ENCODE measurements at places on chromosomes 11 and 22.

- DNase-seq: no peak
Measured at GRCh38 chr11:22426915-22427314, 88.7 kb downstream of the SLC17A6 start.

DNA sequence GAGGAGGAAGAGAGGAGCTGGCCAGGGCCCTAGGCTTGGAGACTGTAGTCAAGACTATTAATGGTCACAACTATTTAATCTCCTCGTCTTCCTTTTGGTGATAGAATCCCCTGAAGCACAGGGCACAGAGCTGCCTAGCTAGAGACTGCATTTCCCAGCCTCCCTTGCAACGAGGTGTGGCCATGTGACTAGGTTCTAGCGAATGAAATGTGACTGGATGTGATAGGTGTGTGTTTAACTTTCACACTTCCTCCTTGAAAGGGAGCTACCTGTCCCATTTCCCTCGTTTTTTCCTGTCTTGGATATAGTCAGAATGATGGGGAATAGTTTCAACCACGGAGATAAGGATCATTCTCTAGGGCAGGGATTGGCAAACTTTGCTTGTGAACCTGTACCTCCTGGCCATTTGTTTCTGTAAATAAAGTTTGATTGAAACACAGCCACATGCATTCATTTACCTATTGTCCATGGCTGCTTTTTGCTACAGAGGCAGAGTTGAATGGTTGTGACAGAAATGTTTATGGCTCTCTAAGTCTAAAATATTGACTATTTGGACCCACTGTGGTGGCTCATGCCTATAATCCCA is 313.5 kb downstream of the MIAT start:
- DNase-seq: no peak

DNA sequence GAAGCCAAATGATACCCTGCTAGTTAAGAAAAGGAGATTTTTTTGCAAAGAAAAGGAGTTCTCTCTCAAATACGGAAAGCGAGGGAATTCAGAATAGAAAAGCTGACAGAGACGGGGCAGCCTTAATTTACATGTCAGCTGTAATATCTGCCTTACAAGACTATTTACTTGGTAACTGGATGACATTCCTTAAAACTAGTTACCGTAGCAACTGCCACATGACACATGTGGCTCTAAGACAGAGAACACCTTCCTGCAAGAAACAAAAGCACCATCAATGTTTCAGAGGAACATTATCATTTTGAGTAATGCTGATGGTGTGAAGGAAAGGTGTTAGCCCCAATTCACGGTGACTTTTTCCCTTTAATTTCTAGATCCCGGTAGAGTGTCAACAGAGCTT is 222.1 kb downstream of the LRRC4C start:
- no peak for DNase-seq

- DNase-seq: no peak
Measured at GRCh38 chr22:26740253-26740652, 82.9 kb downstream of the MIAT start.

GRCh38 chr11:18010977-18011586 is 1.8 kb downstream of the SERGEF start:
- no peak for DNase-seq

GRCh38 chr22:22769434-22770279 is 118.0 kb upstream of the IGLL5 start:
- DNase-seq: no peak

DNA sequence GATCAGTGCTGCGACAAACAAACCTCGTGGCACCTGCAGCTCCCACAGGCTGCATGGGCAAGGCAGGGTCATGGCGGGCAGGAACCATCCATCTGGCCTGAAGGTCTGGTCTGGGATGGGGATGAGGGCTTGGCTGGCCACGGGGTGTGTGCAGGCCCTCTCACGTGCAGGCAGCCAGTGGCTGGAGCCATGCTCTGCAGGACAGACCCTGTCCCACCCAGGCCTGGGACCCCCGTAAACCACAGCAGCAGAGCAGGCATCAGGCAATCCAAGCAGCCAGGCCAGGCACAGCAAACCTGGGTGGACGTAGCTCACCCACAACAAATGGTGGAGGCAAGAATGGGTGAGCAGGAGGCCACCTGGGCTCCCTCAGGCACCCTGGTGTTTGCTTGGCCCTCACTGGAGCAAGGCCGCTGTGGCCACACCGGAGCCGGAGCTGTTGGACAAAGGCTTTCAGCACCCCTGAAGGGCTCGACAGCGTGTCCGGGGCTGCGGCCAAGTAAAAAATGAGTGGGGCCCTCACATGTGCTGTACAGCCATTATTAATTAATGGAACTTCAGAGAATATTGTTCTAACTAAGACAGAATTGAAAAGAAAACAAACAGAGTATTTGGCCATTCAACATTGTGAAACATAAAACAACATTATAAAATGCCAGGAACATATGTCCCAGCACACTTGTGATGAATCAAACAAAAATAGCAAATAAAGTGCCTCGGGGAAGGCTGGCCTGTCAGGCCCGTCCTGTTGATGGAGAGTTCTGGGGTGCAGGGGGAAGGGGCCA is 24.0 kb upstream of the GNB1L start:
- no peak for DNase-seq

DNA sequence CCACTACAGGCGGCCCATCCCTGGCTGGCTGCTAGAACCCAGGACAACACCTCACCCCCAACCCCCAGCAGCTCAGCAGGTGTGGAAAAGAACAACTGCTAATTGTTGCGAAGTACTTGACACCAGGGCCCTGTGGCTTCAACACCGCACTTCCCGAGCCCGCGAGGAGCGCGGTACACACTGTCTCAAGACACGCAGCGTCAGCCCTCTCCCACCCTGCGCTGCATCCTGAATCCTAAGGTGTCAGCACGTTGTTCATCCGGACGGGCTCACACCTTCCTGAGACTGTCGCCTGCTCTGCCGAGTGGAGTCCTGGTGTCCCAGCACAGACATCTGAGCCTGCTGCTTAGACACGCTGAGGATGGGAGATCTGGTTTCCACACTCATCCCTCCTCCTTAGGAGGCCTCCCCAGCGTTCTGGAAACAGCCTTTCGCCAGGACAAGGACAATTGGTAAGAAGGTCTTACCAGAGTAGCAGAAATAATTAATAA is 1336.2 kb downstream of the BRD1 start:
- no peak for DNase-seq

- no peak for DNase-seq
Measured at GRCh38 chr11:106121570-106122320, 44.3 kb downstream of the AASDHPPT start.

DNA sequence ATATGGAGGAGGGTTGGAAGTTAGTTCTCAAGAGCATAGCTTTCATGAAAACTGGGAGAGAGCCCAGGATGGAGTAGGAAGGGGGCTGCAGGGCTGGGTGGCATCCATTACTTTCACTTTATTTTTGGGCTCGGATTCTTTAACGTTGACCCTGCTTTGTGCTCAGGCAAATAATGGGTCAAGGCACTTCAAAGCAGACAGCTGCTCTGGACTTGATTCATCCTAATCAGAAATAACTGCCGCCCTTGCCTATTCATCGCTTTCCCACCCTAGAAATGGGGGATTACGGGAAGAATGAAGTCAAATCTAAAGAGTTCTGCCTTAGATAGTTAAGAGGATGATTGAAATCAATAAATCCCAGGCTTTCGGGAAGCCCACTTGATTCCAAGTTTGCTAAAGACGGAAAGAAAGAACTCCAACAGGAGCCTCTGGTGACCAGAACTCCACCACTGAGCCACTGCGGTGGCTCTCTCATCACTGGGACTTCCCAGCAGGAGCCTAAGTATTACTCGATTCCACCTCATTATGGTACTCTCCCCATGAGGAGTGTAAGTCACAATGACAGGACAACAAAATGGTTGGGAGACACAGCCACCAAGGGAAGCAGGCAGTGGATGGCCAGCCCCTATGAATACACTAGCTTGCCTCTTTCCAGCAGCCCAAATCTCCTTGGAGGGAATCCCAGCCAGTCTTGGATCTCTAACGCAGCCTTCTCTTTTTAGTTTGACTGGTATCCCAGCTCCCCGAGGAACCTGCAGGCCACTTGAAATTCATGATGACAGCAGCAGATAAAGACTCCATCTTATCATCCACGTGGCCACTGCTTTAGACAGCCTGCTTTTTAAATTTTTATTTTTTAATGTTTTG is 815.5 kb downstream of the NTM start:
- no peak for DNase-seq

DNA sequence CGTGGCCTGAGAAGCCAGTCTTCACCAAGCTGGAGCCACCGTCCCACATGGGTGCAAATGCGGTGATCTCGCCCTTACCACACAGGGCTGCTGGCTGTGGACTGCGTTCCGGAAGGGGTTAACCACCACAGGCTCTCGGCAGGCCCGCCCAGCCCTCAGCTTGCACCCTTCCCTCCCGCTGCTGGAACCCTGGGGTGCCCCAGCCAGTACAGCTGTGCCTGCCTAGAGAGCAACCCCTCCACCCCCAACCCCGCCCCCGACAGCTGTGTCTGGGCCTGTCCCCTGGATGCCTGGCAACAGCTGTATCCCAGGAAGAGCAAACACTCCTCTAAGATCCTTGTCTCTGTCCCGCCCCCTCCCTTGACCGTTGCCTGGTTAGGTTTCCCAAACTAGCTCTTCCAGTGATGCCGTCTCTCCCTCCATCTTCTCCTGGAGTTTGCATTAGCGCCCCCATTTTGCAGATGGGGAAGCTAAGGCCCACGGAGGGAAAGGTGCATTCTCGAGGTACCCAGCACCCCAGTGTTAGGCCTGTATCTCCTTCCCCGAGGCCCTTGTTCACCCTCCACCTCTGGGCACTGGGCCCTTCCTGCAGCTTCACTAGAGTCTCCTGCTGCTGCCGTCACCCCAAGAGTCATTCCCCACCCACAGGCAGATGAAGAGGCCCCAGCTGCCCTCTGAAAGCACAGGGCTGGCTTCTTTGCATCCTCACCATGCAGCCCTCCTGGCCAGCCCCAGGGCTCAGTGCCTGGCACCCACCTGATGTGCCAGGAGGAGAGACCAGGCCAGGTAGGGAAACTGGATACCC is 12.6 kb upstream of the COX8A start:
- peak; percentile 28 for DNase-seq

DNA sequence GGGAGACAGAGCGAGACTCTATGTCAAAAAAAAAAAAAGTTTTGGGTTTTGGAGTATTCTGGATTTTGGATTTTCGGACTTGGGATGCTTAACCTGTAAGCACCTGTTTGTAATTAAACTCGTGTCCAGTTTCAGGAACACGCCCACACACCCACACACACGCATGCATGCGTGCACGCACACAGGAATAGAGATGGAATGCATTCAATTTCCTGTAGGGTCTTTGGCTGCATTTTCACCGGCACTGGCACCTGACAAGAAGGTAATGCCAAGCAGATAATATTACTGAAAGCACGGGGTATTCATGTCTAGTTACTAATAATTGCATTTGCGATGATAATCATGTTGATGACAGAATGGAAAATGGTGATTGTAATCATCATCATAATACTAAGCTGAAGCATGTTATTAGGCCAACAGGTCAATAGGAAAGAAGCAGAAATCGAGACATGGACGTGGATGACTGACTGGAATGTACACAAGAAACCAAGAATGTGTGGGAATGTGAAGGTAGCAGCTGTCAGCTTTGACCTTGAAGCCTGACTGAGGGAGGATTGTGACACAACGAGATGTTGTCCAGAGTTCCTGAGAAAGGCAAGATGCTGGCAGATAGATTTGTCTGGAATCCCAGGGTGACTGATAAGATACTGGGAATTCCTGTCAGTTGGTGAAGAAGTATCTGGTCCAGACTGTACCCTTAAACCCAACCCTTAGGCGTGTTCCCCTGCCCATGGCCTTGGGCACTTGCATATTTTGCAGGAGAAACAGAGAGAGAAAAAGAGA is 108.6 kb downstream of the SYN3 start:
- DNase-seq: no peak

DNA sequence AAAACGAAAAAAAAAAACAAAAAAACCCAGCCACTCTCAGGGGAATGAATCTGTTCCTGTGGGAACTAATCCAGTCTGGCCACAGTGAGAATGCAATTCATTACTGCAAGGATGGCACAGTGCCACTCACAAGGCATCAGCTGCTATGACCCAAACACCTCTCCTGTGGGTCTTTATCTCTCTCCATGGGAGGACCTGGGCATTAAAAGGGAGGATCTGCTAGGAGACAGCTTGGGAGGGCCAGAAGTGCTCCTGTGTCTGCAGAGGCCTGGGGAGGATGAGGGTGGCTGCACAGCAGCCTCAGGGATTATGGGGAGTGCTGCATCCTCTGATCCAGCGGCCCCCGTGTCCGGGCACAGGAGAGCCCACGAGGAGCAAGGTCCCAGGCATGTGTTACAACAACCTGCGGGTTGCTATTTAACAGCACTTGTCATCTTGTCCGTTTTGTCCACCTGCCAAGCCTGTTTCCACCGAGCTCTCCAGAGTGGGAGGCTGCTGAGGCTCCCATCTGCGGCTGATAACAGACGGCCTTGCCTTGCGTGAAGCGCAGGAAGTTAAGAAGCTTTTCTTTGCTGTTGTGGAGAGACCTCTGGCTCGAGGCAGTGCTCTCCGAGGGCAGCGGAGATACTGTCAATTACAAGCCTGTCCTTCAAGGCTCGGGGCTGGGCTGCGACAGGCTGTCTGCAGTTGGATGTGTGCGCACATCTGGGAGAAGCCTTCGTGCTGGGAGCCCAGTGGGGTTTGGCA is 97.7 kb downstream of the NXPE2 start:
- no peak for DNase-seq

DNA sequence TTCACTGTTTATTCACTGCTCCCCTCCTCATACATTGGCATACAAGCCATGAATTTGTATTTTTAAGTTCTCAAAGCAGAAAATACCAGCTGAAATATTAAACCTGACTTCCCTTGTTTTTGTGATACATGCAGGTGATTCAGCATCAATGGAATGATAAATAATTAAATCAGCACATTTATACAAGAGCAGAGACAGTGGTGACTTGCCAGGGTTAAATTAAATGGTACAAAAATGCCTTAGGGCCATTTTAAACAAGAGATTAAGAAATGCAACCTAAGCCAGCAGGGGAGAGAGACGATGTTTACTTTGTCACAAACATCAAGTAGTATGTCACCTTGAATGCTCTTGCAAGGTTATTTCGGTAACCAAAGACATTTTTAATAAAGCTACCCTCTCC is 95.9 kb upstream of the DDI1 start:
- no peak for DNase-seq

- DNase-seq: no peak
Measured at GRCh38 chr22:48478529-48479265, 1349.0 kb downstream of the BRD1 start.

DNA sequence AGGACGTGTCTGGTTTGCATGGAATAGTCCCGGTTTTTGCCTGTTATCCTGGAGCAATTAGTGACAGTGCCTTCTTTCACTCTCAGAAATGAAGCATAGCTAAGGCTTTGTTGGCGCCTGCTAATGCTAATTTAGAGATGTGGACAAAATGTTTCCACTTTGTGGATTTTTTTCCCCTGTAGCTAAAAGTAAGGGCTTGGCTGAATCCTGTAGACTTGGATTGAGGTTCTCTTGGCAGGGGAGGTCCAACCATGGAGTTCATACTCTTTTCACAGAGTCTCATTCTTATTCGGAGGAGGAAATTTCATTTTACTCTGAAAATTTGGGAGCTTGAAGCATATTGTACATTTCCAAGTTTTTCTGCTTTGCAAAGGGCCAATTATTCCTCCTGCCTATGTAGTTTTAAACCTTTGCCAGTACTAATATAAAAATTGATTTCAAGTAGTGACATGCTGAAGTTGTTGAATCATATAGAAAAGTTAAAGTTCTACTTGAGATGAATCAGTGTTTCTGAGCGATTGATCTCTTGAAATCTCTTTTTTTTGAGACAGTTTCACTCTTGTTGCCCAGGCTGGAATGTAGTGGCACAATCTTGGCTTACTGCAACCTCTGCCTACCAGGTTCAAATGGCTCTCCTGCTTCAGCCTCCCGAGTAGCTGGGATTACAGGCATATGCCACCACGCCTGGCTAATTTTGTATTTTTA is 20.0 kb downstream of the PPFIA1 start:
- DNase-seq: no peak

GRCh38 chr11:72618803-72619202 is 55.4 kb downstream of the PDE2A start:
- no peak for DNase-seq

All from CD4-positive, alpha-beta T cell treated with Interferon gamma for 1 hour (primary cell).